Fibroblast of skin of right biceps (primary cell): ENCODE measurements at places on chromosomes 6 and 20.
A peak's percentile ranks its signal among the peaks of the same experiment; 100 is the strongest.

DNA sequence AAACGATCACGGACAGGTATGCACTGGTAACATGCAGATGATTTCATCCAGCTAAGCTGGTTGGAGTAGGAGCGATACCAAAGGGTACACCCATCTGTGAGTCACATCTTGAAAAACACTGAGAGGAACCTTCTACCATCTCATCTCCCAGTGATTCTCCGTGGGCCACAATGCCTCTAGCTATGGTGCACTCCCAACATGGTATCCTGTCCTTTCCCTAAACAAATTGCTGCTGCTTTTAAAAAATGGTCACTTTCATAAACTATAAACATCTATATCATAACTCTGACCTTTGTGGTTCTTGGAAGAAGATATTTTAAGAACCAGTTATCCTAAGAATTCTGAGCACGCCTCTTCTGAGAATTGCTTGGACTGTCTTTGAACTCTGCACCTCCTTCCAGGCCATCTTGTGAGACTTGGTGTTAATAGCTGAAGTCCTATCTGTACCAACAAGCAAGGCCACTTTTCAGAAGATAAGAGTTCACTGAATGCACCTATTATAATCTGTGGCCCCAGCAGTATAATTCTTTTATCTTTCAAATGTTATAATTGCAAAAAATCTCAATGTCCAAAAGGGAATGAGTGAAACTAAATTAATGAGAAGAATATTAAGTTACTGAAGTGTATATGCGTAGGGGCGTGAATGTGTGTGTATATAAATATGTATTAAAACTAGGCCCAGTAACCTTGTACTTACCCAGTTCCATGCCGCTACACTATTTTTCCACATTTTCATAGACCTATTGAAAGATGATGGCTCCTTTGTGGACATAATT, 70.5 kb upstream of the TPD52L1 start:
- DNase-seq, result no peak

- DNase-seq, result peak; percentile 46
These were observed 78.9 kb downstream of the SLX4IP start for GRCh38 chr20:10513931-10514575.

- no peak for DNase-seq
These were observed 10.8 kb downstream of the CTSZ start for GRCh38 chr20:58996226-58996611.

DNA sequence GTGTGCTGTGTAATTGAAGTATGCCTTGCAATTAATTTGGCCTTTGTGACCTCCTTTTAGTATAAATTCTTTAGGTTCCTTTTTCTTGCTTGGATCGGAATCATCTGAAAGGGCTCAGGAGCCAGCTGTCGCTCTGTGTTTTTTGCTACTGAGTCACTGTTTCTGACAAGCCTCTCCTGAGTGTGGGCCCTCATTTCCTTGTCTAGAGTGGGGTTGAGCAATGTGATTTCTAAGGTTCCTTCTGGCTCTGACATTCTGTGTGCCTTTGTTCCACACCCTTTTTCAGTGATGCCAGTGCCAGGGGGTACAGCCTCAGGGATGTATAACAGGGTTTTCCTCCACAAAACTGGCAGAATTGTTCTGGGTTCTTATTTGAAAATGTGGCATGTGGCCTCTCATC, 26.5 kb downstream of the DAAM2 start:
- DNase-seq, result peak; percentile 63

DNA sequence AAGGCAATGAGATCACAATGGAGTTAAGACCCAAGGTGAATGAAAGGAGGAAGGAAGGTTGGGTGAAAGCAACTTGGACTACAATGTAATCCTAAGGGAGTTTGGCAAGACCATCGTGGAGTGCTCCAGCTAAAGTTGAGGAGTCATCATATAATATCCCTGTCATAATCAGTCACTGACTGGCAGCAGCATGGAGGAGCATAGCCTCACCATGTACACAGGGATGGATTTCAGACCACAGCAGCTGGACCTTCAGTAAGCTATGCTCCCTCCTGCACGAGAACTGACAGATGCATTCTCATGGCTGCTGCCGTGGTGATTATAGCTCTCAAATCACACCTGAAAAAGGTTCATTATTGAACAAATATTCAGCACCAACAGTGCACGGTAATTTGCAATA, 43.0 kb downstream of the GOPC start:
- no peak for DNase-seq

- DNase-seq, result peak; percentile 24
These were observed 72.7 kb upstream of the CCN6 start for GRCh38 chr6:111980971-111981840.

DNA sequence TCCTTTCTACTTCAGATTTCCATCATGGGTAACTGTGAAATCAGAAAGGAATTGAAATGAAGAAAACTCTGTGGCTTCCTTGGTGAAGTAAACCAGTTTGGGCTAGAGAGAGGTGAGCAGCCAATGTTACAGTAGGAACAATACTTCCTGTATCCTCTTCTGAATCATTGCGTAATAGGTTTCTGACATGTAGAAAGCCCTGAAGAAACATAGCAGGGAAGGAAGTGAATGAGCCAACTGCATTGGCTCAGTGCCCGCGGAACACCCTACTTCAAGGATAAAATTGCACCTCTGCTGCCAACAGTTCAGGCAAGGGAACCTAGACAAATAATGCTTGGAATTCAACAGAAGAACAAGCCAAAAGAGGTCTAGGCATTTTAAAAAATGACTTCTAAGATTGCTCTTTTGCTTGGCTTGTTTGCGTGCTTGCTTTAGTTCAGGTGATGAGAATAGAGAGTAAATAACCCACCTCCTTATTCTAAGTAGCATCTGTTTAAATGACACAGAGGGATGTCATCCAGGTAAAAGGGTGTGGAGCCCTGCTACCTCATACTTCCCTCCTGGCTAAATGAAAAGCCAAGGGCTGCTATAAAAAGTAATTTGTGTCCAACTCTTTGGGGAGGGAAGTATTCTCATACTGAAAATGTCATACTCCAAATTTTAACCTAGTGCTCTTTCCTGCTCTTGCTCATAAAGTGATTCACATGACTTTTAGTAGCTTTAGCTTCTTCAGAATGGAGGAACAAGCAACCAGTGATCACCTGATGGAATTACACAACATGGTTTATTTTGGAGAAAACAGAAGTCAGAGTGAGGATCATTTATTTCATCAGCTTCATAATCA, 30.0 kb upstream of the AKIRIN2 start:
- peak; percentile 89 for DNase-seq

- DNase-seq, result no peak
These were observed 40.6 kb upstream of the PCMTD2 start for GRCh38 chr20:64214952-64215351.

GRCh38 chr6:42403421-42403820, 48.3 kb downstream of the TRERF1 start:
- DNase-seq, result peak; percentile 33

- no peak for DNase-seq
These were observed 59.4 kb downstream of the RIOK1 start for GRCh38 chr6:7449018-7449417.

- no peak for DNase-seq
These were observed 519.2 kb upstream of the NOX3 start for GRCh38 chr6:155974811-155975323.

GRCh38 chr6:112007805-112008204, 46.1 kb upstream of the CCN6 start:
- DNase-seq, result no peak

DNA sequence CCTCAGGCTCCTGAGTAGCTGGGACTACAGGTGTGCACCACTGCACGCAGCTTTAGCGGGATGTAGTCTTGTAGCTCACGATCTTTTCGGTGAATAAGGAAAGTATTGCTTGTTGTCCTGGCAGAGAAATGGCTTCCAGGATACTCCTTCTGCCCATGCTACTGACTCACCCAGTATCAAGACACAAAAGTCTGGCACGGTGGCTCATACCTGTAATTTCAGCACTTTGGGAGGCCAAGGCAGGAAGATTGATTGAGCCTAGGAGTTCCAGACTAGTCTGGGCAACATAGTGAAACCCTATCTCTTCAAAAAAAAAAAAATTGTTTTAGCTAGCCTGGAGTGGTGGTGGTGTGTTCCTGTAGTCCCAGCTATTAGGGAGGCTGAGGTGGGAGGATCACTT, 40.9 kb upstream of the B4GALT5 start:
- DNase-seq, result no peak

DNA sequence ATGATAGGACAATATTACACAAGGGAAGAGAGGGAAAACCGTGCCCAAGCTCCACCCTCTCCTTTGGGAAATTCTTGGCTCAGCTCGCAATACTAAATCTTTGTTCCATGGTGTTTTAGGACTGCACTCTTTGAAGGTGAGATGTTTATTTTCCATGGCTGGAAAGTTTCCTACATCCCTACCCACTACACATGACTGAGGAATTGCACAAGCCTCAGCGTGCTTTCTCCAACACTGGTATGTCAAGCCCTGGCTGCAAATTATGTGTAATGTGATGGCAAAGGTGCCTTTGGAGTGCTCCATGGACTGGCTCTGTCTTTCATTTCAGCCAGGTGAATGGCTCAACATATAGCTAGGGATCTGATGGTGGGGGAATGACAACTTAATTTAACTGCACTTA, 134.3 kb downstream of the ISM1 start:
- DNase-seq, result no peak

DNA sequence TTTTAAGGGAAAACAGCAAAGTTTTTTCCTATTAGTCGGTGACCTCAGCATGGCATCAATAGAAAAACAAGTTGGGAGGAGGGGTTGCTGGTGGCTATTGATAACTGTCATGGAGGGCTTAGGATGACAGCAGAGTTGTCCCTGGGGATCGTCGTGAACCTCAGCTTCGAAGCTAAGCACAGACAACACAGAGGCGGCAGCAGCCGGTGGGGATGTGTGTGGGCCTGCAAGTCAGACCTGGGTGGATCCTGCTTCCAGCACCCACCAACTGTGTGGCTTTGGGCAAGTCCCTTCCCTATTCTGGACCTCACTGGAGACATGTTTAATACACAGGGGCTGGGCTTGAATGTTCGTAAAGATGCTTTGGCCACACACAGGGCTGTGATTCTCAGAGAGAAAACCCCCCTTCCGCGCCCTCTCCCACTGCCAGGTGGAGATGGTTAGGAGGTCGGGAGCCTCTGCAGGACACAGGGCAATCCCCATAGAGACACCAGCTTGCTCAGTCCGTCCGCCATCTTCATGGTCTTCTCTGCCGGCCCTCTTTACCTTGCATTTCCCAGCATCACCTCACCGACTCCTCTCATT, 83.1 kb upstream of the TOX2 start:
- DNase-seq, result no peak

DNA sequence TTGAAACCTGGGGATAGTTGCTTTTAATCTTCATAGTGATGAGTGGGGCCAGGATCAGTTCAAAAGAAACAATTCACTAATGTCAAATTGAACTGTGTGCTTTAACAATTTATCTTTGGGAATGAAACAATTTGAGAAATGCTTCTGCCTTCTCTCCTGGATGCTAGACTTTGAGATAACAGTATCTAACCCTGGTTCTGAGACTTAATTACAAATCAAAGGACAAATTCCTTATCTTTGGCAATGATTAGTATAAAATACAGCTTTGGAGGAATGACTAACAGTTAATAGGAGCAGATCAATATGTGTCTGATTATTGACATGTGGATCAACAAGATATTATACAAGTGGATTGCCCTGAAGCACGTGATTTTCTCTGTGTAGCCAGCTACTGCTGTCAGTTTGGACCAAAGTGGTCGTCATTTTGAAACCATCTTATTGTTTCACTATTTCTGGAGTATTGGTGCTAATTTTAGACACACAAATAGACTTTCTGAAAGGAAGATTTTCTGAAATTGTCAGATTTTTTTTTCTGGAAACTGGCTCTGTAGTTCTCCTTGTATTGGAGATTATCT, 6.2 kb upstream of the FLRT3 start:
- no peak for DNase-seq

DNA sequence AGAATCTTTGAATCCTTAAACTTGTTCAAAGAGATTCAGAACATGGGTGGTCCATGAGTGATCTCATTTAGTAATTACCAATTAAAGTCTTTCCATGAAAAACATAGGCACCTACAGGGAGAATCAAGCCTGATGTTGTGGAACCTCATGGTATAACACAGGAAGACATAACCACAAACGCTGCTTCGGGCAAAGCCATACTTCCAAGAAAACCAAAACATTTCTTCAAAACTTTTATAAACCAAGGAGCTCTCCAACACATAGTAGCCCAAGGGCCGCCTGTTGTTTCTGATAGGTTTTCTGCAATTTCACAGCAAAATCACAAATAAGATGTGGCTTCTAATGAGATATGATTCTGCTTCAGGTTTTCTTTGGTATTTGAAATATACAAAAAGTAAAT, 2.5 kb downstream of the CHD6 start:
- no peak for DNase-seq
